Stimulated activated CD8-positive, alpha-beta memory T cell treated with anti-CD3 and anti-CD28 coated beads, Interleukin-4, amount 100 ng/mL, for 1 hour (primary cell): ENCODE measurements at places on chromosomes 7 and 10.

- DNase-seq: no peak
These were observed 521.8 kb upstream of the DPP6 start for GRCh38 chr7:153530441-153530840.

- DNase-seq: no peak
These were observed 159.5 kb downstream of the PRKAG2 start for GRCh38 chr7:151717415-151717814.

DNA sequence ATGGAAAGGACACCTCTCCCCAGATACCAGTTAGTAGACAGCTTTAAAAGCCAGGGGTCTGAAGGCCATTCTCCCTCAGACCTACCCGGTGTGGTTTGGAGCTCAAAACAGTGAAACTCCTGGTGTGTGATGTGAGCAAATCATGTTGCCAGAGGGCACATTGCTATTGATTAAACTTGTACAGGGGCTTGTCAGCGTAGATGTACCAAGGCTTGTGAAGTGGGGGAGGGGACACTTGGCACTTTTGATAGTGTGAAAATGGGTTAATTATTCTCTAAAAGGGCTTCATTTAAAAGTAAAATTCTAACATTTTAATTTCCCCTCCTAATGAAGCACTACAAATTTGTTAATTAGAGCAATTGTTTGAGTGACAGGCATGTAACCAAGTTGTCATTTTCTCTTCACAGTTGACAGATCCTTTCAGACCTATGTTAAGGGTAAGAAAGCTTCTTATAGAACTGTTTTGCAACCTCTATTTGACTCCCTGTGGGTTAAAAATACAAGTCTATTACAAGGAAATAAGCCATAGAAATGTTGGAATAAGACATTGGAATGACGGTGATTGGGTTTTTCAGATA lies 356.9 kb upstream of the GALNT17 start:
- DNase-seq: no peak

- DNase-seq: no peak
These were observed 3.1 kb upstream of the PTPRE start for GRCh38 chr10:127903789-127904188.

DNA sequence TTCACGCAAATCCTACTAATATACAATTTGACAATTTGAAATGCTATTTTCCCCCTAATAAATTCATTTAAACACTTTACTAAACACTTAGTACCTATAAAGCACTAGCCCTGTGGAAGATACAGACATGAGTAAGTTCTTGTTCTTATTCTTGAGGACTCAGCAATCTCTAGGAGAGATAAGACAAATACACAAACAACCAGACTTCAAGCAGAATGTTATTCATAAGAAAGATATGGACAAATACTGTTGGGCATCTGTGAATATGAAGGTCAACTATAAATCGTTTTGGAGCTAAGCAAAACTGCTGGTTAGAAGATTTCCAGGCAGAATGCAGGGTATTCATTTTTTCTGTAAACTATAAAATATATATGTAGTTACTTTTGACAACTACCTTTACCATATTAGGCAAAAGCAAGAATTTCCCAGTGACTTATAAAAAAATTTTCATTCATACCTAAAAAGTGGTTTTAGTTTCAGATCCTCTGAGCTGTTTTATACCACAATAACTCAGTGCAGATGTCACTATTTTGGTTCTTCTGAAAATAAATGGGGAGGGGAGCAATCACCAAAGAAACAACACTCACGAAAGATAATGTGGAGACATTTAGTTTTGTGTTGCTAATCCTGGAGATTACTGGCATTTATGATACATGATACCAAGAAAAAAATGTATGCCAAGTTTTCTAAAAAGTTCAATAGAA lies 3.8 kb downstream of the VPS41 start:
- no peak for DNase-seq
